MCF 10A (cell line): ENCODE measurements at places on chromosomes 2 and 18. TPM values are rescaled to one million over a fixed set of nuclear protein-coding genes. Genes with fewer than 3 reads are reported as not detected.

- no peak for DNase-seq
These were observed 216.0 kb downstream of the DSEL start for GRCh38 chr18:67300498-67300897.

CABYR gene
- total RNA-seq = 3.0 TPM in 2 replicates

- no peak for DNase-seq
These were observed 29.1 kb downstream of the AFG3L2 start for GRCh38 chr18:12347895-12348294.

DNA sequence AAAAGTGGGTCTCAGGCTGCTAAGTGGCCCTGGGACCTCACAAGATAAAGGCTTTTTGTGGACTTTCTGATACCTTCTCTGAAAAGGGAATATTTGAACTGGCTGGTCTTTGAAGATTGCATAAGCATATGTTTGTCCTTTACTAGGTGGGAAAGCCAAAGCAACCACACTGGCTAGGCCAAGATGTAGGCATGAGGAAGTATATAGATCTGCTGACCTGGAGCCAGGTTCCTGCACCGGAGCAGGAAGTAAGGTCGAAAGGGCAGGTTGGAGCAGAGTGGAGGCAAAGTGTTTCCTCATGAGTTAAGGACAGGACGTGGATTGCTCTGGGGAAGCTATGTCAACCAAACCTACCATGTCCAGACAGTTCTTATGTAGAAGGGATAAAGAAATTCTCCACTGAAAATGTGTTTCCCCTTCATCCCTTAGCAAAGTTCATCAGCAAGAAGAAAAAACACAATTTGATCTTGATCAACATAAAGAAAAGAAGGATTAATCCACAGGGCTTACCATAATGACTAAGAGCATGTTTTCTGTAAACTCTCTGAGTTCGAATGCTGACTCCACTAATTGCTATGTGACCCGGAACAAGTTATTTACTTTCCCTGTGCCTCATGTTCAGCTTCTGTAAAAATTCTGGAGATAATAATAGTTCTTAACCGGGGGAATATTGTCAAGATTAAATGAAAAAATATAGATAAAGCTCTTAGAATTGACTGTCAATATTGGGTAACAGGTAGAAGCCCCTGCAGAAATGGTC is 156.1 kb upstream of the SRD5A2 start:
- DNase-seq = no peak

GRCh38 chr2:45963816-45964215 is 312.3 kb downstream of the PRKCE start:
- DNase-seq = peak; percentile 53

DNA sequence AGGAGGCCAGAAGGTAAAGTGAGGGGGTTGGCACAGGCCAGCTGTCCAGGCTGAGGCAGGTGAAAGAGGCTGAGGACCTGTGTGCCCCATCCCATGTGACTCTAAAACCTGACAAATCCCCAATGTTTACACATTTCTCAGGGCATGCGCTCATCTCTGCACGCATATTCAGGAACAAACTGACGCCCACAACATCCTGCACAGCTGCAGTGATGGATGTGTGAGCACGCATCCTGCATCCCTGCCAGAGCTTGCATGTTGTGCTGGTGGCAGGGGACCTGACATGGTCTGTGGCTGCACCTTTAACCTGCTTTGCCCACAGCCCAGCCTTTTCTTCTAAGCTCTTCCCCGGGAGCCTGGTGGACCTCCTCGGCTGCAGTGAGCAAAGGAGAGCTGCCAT is 83.1 kb downstream of the FBXO15 start:
- DNase-seq = no peak

SPP2 gene
- not detected in 2 replicates for total RNA-seq

BOLL gene
- not detected in 2 replicates for total RNA-seq

LBX2 gene
- not detected in 2 replicates for total RNA-seq
